ENCODE measurements at places on chromosomes 12 and 14.
A peak's percentile ranks its signal among the peaks of the same experiment; 100 is the strongest.

DNA sequence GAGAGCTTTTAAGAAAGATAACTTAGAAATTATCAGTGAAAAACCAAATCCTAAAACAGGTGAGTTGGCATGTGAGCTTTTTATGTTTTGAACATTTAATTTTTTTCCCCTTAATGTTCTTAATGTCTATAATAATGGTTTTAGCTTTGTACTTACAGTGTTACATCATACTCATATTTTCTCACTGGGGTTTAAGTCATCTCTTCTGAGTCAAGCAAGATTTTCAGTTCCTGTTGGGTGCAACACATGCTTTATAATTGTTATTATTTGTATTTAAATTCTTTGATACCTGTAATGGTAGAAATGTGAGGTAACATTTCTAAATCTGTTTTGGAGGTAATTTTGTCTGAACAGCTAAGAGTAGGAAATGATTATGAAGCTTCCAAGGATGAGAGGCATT lies 113.0 kb downstream of the PLEKHA5 start:
- DNase-seq: no peak

DNA sequence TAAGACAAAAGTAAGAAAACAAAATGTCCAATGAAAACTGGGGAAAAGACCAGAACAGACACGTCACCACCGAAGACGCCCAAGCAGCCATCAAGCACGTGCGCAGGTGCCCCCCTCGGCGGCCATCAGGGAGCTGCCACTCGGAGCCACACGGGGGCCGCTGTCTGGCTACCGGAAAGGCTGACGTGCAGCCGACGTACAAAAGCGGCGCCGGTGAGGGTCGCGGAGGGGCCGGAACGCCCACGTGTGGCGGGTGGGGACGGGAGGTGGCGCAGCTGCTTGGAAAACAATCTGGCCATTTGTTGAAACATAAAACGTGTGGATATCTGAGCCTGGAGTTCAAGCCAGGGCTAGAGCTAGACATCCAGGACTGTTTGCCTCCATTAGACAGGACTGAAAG lies 60.7 kb downstream of the GALNT9 start:
- DNase-seq: peak; percentile 76

- no peak for DNase-seq
Observed at GRCh38 chr12:42802785-42803189, 213.2 kb upstream of the PRICKLE1 start.

- DNase-seq: no peak
Observed at GRCh38 chr12:52918351-52918750, 13.5 kb upstream of the KRT8 start.

GRCh38 chr12:27554421-27555186 lies 30.6 kb downstream of the PPFIBP1 start:
- DNase-seq: no peak

- DNase-seq: no peak
Observed at GRCh38 chr12:45966486-45966885, 23.9 kb downstream of the SCAF11 start.

DNA sequence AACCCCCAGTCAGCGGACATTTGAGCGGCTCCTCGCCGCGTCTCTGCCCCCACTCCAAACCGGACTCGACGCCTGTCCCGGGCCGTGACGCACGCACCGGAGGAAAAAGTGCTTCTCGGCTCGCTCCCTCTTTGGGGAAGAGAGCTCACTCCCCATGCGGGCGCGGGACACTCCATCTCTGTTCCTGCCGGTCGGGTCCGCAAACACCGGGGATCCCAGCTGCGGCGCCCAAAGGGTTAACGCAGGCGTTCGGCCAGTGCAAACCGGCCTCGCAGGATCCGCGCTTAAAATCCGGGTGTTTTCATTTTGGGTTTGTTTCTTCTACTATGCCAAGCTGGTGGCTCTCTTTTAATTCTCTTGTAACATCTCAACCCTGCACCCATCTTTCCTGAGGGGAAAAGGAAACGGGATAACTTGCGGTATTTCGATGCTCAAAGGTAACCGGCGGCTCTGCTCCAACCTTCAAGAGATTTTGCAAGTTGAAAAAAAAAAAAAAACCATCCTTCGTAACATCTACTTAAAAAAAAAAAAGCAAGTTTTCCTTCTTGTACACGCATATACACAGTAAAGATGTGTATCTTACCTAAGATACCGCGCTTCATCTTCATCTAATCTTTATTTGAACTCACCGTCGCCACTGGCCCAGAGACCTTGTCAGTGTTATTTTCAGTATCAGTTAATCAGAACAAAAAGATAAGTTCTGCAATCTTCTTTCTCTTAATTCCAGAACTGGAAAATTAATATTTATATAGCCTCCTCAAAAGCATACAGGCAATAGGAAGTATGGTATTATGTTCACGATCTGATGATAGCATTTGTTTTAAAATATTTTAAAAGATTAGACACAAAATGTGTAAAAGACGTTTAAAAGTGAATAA lies 1.6 kb upstream of the ATP2B1 start:
- DNase-seq: peak; percentile 25
